ENCODE measurements at places on chromosomes 2 and 18.

DNA sequence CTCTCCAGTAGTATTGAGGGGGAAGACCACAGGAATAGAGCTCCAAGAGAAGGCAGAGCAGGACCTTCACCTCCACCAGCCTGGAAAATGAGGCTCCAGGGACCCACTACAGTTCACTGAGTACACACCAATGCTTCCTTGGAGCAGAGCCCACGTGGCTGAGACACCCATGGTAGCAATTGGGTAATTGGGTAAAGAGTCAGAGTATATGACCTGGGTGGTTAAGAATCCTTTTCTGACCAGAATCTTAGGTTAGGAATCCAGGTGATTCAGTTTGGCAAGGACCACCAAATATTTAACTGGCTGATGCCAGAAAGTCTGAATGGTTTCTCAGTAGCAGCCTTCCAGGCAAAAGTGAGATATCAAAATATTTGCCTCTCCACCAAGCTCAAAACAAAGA, 107.7 kb downstream of the MDH1 start:
- peak; percentile 7 for DNase-seq

DNA sequence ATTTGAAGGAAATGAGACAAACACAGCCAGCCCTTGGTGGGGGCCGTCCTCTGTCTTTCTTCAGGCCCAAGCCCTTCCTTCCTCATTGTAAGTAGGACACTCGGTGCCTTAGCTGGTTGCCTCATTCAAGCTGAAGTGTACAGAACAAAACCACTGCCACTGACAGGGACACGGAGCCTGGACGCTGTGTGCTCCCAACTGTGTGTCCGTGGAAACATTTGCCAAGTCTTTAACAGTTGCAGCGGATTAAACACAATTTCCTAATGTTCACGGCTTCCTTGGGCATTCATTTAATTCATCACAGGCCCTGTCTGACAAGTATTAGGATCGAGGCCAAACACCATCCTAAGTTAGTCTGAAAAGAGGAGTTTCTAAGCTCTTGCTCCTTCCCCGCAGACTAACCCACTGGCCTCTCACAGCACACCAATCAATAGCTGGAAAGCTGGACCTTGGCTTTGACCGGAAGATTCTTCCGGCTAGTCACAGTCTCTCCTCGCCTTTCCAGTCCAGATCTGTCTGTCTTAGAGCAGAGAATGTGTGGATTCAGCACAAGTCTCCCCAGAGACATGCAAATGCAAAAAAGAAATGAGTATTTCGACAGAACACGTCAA, 68.7 kb upstream of the ACSL3 start:
- DNase-seq, result no peak

DNA sequence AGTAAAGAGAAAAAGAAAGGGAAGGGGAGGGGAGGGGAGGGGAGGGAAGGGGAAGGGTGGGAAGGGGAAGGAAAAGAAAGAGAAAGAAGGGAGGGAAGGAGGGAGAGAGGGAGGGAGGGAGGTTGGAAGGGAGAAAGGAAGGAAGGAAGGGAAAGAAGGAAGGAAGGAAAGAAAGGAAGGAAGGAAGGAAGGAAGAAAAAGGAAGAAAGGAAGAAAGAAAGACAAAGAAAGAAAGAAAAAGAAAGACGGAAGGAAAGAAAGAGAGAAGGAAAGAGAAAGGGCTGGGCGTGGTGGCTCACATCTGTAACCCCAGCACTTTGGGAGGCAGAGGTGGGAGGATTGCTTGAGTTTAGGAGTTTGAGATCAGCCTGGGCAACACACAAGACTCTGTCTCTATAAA, 24.6 kb upstream of the CCNYL1 start:
- DNase-seq, result no peak

DNA sequence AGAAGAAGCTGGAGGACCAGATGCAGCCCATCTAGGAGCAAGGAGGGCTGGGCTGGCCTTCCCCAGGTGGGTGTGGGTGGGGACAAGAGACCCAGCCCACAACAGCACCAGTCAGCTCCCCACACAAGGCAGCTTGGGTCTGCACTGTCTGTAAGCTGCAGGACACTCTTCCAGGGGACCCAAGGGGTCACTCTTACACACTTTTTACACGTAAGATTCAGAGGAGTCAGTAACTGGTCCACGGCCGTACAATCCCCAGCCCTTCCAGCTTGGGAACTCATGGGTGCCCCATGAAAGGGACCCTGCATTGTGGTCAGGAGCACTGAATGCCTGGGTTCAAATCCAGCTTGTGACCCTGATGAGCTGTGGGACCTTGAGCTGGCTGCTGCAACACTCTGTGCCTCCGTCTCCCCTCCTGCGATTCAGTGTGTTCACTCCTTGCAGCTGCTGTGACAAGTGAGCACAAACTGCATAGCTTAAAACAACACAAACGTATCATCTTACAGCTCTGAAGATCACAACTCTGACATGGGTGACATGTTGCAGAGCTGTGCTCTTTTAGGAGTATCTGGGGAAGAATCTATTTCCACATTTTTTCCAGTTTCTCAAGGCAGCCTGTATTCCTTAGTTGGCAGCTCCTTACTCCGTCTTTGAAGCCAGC, 11.1 kb upstream of the SLC66A3 start:
- no peak for DNase-seq

- no peak for DNase-seq
These were observed 61.2 kb downstream of the SGPP2 start for GRCh38 chr2:222485367-222486211.

DNA sequence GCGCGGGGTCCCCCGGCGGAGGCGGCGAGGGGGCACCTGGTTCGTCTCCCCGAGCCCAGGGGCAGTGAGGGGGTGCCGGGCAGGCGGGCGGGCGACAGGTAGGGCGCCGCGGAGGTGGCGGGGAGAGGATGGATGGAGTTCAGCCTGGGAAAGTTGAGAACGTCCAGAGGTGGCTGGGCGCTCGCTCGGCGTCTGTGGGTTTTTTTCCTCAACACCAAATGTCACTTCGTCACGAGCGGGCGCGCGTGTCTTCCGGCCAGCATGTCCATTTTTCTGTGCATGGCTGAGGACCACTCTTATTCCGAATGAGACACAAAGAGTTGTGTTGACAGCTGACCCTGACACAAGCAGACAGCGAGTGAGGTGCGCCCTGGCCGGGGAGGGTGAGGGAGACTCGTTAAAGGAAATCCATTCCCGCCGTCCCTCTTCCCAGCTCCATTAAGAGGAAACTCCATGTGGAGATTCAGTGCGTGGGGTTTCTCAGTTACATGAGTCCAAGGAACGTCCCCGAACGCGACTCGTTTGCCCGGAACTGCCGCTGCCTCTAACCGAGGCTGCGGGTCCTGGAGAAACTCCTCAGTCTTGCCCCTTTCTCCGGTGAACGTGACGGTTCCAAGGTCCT, 859 bp downstream of the GREB1L start:
- DNase-seq, result peak; percentile 51

DNA sequence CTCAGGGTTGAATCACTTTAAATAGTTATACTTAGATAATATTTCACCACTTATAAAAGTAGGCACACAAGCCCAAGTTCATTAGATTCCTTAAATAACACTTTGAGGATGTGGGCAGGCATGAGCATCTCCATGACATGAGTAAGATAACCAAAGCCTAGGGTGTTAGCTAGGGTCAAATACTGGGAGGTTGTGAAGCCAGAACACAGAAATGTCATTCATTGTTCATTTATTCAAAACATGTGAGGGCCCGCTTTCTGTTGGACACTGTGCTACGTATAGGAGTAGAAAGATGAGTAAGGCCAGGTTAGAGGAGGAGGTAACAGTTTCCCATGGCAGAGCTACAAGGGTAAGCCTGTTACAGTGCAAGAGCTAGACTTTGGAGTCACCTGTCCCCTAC, 93.5 kb upstream of the NEDD4L start:
- peak; percentile 20 for DNase-seq

GRCh38 chr2:8204711-8205110, 477.1 kb upstream of the ID2 start:
- no peak for DNase-seq

DNA sequence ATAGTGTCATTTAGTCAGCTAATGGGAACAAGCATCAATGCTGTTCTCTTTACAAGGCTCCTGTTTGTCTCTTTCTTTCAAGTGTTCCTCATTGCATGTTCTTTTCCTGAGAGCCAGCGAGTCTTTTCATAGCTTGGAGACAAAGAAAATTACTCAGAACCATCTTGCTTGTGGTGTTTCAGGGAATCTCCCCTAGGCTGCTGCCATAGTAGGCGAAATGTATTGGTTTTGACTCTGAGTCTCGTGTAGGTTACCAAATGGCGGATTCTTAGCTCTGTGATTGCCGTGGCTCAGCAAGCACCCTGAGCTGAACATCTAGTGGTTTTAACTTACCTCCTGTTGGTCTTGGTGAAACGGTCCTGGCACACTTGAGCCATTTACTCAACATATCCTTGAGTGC, 68.7 kb downstream of the RHBDD1 start:
- no peak for DNase-seq

DNA sequence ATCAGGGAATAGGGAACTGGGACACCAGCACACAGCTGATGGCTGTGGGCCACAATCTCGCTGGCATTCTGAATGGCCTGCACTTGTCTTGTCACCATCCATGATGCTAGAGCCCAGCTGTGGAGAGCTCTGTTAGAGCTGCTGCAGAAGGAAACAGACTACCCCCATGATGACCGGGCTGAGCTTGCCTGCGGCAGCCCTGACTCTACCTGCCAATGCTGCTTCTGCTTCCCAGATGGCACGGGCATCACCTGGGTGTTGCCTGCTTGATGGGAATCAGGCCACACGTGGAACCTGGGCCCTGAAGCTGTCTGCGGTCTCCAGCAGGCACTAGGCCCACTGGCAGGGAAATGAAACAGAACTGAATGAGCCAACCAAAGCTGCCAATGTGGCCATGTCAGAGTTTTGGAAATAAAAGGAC, 11.2 kb upstream of the DAW1 start:
- DNase-seq, result no peak

- peak; percentile 37 for DNase-seq
These were observed 34.5 kb upstream of the CCDC93 start for GRCh38 chr2:118048401-118048800.

DNA sequence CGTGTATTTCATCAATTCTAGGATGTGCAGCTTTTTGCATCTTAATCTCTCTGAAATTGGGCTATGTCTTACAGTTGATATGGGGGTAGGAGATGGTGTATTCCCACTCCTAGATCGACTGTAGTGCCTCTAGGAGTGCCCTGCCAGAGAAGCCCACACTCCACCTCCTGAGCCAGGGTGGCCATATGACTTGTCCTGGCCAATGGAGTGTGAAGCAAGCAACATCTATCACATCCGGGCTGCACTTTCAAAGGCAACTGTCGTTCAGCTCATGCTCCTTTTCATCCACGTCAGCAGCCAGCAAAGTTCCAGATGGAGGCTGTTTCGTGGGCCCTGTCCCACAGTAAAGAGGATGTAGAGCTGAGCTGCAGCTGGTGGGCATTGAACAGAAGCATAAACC, 149.4 kb upstream of the SLC1A4 start:
- no peak for DNase-seq

- no peak for DNase-seq
These were observed 148.4 kb upstream of the PXDN start for GRCh38 chr2:1892529-1893250.

DNA sequence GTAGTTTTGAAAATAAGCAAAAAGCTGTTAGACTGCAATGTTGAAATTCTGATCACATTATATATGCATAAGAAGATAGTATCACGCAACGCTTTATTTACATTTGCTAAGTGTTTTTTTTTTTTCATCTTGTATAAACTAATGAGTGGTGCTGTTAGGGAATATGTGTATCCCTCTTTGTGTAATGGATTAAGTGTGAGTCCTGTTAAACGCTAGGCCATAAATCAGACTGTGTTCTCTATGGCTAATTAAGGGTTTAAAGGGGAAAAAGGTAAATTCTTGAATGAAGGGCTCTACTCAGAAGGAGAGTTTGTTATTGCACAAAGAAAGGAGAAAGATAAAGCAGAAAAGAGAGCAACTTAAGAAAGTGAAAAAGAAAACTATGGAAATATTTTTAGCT, 4.8 kb upstream of the ASXL3 start:
- DNase-seq, result no peak

DNA sequence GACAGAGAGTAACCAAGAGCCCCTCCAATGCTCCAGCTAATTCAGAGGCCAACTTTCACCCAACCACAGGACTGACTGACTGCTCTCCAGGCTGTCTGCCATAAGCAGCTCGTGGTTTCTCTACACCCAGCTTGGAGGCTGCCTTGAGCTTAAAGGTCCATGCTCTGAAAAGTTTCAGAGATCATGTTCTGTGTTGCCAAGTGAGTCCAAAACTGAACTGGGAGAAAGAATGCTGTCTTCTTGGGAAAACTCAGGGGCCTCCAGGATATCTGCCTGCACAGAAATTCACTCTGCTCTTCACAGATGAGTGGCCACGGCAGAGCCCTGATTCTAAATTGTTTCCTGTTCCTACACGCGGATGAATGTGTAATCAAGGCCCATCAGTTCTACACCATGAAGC, 51.1 kb downstream of the LPIN2 start:
- DNase-seq, result no peak

- DNase-seq, result peak; percentile 87
These were observed 20.8 kb upstream of the MYO3B start for GRCh38 chr2:170157025-170157684.

- no peak for DNase-seq
These were observed 84.3 kb downstream of the ASB1 start for GRCh38 chr2:238510911-238511613.

GRCh38 chr2:9031246-9031645, 27.8 kb upstream of the MBOAT2 start:
- DNase-seq, result peak; percentile 35

- DNase-seq, result no peak
These were observed 138.4 kb upstream of the HS6ST1 start for GRCh38 chr2:128457006-128457604.

GRCh38 chr18:3688690-3689089, 238.7 kb downstream of the TGIF1 start:
- DNase-seq, result peak; percentile 87

DNA sequence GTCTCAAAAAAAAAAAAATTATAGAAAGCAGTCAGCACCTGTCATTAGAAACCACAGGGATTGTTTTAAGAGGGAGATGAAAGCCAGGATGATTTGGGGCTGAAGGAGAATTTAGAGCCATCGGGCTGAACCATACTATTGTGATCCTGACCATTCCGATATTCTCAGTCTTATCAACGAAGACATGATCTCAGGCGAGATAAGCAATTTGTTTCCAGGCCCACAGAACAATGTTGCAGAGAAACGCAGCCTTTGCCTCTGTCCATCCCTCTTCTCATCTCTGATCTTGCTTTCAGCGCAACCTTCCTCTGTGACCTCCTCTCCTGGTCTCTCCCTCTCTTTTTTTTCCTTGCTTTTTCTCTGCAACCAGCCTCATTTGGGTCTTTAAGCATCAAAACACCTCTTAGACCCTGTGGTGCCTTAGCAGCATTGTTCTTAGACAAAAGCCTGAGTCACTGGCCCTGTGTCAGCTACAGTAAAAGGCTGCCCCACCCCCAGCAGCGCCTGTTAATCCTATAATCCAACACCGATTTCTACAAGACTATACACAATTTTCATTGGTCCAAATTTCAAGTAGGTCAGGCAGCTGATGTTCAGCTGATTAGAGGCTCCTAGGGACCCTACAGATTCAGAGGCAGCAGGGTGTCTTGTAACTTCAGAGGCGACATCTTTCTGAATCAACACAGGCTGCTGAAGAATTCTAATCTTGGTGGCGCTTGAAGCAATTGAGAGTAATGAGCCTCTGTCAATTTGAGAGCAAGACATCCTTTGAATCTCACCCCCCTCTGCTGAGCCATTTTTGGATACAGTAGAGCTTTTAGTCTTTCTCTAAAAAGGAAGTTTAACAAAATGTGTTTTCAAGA, 206.0 kb downstream of the NCK2 start:
- peak; percentile 4 for DNase-seq

- DNase-seq, result no peak
These were observed 631.7 kb downstream of the LRP1B start for GRCh38 chr2:141499123-141499522.

- peak; percentile 26 for DNase-seq
These were observed 15.7 kb downstream of the GPR35 start for GRCh38 chr2:240640939-240641338.

- no peak for DNase-seq
These were observed 117.3 kb downstream of the TTC32 start for GRCh38 chr2:19784456-19784855.

All from ELR (cell line).